ENCODE measurements at places on chromosomes 7 and 10.

DNA sequence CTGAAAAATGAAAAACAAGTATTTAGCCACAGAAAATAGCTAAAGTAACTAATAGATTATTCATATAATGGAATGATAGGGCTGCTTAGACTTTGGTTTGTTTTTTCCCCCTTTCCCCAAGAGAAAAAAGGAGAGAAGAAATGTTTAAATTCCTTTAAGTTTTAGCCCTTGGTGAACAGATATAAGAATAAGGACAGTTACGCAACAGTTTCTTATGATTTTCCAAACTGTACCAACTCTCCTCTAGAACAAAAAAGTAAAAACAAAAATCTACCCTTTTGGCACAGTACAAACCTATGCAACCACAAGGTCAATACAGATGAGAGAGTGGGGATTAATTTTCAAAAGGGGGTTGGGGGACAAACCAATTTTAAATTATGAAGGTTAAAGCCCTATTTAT lies 227.7 kb downstream of the CHCHD3 start:
- H3K36me3 ChIP-seq = no peaks in the 10 kb centered on the region
- H3K27ac ChIP-seq = no peak overlapping the region
- H3K4me1 ChIP-seq = no peaks in the 10 kb centered on the region
- H3K27me3 ChIP-seq = no peaks in the 10 kb centered on the region
- H3K4me3 ChIP-seq = no peak overlapping the region

GRCh38 chr7:102147008-102147407 lies 139.7 kb upstream of the SH2B2 start:
- no peak for DNase-seq
- H3K27me3 ChIP-seq = no peaks in the 10 kb centered on the region
- no peaks in the 10 kb centered on the region for H3K4me1 ChIP-seq

DNA sequence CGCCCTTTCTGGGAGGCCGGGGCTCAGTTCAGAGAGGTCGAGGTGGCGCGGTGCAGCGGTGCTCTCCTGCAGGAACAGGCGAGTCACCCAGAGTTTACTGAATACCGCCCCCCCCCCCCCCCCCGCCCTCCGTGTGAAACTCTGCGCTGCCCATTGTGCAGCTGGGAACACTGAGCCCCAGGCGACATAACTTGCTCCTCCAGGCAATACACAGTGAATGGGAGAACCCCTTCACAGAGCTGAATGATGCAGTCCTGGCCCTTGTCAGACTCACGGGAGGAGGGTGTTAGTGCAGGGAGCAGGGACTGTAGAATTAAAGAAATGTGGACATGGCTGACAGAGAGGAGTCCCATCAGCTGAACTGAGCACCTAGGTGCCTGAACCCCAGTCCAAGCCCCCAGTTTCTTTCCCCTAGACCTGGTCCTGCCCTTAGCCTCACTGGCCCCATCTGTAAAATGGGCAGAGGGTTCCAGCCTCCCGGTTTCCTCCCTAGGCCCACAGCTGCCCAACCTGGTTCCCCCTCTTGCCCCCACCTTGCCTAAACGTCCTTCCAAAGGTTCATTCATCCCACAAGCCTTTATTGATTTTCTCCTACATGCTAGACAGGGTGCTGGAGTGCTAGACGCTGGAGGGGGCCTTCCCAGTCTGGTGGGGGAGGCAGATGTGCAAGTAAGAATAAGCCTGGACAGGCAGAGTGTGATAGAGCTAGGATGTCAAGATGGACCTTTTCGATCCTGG lies 869 bp upstream of the LOXL4 start:
- H3K27me3 ChIP-seq = no peaks in the 10 kb centered on the region
- H3K36me3 ChIP-seq = no peaks in the 10 kb centered on the region
- no peaks in the 10 kb centered on the region for H3K4me1 ChIP-seq
- H3K4me3 ChIP-seq = peak overlapping the region; percentile 39
- no peak for DNase-seq

DNA sequence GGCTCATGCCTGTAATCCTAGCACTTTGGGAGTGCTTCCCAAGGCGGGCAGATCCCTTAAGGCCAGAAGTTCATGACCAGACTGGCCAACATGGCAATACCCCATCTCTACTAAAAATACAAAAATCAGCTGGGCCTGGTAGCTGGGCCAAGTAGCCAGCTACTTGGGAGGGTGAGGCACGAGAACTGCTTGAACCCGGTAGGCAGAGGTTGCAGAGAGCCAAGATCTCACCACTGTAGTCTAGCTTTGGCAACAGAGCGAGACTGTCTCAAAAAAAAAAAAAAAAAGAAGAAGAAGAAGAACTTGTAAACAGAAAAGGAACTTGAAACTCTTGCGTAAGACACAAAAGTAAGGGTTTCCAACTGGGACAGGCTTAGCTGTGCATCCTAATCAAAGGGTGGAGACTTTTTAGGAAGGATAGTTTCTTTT lies 5.6 kb upstream of the IFIT2 start:
- no peaks in the 10 kb centered on the region for H3K27me3 ChIP-seq
- H3K4me3 ChIP-seq = no peak overlapping the region
- peaks cover 15% of the 10 kb centered on the region for H3K4me1 ChIP-seq

GRCh38 chr10:34489973-34490745 lies 324.9 kb downstream of the PARD3 start:
- no peak overlapping the region for H3K27ac ChIP-seq
- H3K4me3 ChIP-seq = no peak overlapping the region
- no peak for DNase-seq
- no peaks in the 10 kb centered on the region for H3K36me3 ChIP-seq
- H3K4me1 ChIP-seq = no peaks in the 10 kb centered on the region

DNA sequence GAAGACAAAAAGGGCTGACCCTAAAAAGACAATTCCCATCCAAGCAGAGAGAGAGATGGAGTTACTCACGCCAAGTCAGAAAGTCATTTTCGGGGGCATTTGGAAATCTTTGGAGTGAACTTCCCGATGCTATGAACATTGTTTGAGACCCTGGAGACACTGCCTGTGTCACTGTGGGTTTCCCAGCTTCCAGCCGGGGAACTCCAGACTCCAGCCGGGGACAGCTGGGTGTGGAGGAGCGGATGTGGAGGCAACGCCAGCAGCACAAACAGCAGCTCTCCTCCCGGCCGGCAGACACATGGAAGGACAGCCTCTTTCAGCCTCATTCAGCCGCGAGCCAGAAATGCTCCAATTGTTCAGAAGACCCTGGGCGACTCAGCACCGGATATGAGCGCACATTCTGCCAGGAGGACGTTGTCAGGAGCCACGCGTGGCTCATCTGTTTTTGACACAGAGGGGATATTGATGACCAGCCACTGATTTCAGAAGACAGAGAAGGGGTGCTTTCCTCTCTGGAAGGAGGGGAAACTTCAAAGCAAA lies 97.6 kb downstream of the PRPF18 start:
- H3K4me1 ChIP-seq = peaks cover 46% of the 10 kb centered on the region
- no peaks in the 10 kb centered on the region for H3K36me3 ChIP-seq
- no peak for DNase-seq
- H3K27ac ChIP-seq = peak overlapping the region; percentile 54
- no peaks in the 10 kb centered on the region for H3K27me3 ChIP-seq

- DNase-seq = no peak
- no peak overlapping the region for H3K4me3 ChIP-seq
Measured at GRCh38 chr7:17942231-17942630, 1.9 kb upstream of the SNX13 start.

- H3K4me3 ChIP-seq = peak overlapping the region; percentile 58
- H3K4me1 ChIP-seq = peaks cover 26% of the 10 kb centered on the region
- peak overlapping the region; percentile 96 for H3K27ac ChIP-seq
- H3K27me3 ChIP-seq = no peaks in the 10 kb centered on the region
Measured at GRCh38 chr10:103917302-103918052, 507 bp downstream of the STN1 start.

- no peaks in the 10 kb centered on the region for H3K27me3 ChIP-seq
- H3K36me3 ChIP-seq = no peaks in the 10 kb centered on the region
- no peak overlapping the region for H3K27ac ChIP-seq
- no peaks in the 10 kb centered on the region for H3K4me1 ChIP-seq
- no peak for DNase-seq
Measured at GRCh38 chr7:158446281-158446680, 141.3 kb downstream of the PTPRN2 start.

DNA sequence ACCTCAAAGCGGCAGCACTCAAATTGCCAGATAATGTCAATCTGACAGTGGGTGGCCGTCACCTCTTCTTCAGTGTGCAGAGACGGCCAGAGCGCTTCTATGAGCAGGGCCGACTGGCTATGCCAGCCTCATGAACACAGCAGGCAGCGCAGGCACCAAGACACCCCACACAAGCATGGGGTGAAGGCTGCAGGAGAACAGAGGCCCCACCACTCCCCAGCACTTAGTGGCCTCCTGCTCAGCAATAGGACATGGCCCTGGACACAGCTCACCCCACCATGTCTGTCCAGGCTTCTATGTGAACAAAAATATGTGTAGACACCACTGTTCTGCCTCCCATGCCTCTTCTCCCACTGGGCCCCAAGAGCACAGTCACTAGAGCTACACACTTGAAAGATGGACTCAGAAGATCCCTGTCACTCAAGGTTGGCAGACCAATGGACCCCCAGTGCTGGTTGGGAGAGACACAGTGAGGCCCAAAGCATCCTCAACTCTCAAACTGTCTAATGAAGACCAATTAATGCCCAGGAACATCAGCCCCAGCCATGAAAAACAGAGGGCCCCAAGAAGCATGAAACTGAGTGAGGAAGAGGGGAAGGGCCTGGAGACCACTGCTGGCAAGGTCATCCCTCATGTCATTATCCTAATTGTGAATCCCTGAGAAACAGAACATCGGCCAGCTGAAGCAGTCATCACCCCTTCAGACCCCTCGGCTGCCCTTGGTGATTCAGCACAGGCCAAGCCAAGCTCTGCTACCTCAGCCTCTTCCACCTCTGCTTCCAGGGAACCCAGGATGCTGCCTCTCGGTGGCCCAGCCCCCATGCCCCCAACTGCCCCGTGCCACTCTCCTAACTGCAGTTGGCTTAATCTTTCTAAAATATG lies 77.7 kb downstream of the GRID1 start:
- H3K4me1 ChIP-seq = no peaks in the 10 kb centered on the region
- DNase-seq = no peak
- no peaks in the 10 kb centered on the region for H3K27me3 ChIP-seq
- no peak overlapping the region for H3K4me3 ChIP-seq

GRCh38 chr10:94803307-94803706 lies 40.8 kb downstream of the CYP2C19 start:
- DNase-seq = no peak
- H3K27ac ChIP-seq = no peak overlapping the region
- no peak overlapping the region for H3K4me3 ChIP-seq
- no peaks in the 10 kb centered on the region for H3K4me1 ChIP-seq

GRCh38 chr7:96521068-96521894 lies 188.4 kb downstream of the SEM1 start:
- no peak overlapping the region for H3K27ac ChIP-seq
- no peak for DNase-seq
- no peaks in the 10 kb centered on the region for H3K27me3 ChIP-seq
- no peak overlapping the region for H3K4me3 ChIP-seq
- H3K36me3 ChIP-seq = no peaks in the 10 kb centered on the region
- no peaks in the 10 kb centered on the region for H3K4me1 ChIP-seq

GRCh38 chr10:21675157-21675796 lies 141.2 kb downstream of the MLLT10 start:
- no peak overlapping the region for H3K27ac ChIP-seq
- H3K36me3 ChIP-seq = no peaks in the 10 kb centered on the region
- H3K4me1 ChIP-seq = no peaks in the 10 kb centered on the region
- DNase-seq = no peak
- no peaks in the 10 kb centered on the region for H3K27me3 ChIP-seq

- DNase-seq = no peak
- H3K27ac ChIP-seq = no peak overlapping the region
- H3K4me1 ChIP-seq = no peaks in the 10 kb centered on the region
- no peak overlapping the region for H3K4me3 ChIP-seq
Measured at GRCh38 chr10:36489611-36490228, 635.7 kb upstream of the ANKRD30A start.

DNA sequence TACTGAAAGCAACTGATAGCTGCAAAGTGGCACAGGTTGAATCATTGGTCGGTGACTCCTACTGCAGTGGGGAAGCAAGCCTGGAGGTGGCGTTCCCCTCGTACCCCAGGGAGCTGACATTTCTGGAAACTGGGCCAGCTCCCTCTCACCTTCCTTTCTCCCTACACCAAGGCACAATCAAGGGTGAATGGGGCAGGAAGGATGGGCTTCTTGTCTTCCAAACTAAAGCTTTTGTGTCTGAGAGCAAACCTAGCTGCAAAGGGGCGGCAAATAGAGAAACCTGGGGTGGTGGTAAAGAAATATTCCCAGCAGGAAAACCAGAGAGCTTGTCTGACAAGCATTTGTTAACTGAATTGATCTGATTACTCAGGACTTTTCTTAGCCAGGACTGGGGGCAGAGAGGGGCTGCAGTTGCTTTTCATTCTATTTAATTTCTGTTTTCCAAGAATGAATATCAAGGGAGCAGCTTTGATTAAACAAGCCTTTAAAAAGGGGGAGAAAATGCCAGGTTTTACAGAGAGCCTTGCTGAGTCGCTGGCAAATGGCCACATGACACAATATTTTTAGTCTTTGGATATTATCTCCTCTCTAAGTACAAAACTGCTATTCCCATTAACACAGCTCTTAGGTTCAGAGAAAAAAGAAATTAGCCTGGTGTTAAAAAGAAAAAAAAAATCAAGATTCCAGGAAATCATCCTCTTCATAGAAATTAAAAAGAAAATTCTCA lies 27.8 kb downstream of the CDHR3 start:
- DNase-seq = no peak
- no peaks in the 10 kb centered on the region for H3K4me1 ChIP-seq
- no peaks in the 10 kb centered on the region for H3K36me3 ChIP-seq
- no peak overlapping the region for H3K27ac ChIP-seq

DNA sequence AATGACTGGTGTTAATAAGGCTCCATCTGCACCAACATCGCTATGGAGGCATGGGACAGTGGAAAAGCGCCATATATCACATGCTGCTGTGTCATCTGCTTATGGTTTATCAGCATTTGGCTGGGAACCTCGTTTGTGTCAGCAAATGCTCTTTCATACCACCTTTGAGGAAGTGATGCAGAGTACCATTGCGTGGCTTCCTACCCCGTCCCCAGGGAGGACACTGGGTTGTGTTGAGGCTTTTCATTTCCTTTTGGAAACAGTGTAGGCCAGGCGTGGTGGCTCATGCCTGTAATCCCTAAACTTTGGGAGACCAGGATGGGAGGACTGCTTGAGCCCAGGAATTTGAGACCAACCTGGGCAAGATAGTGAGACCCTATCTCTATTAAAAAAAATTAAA lies 6.8 kb downstream of the TACR2 start:
- no peaks in the 10 kb centered on the region for H3K36me3 ChIP-seq
- no peak overlapping the region for H3K4me3 ChIP-seq
- no peak for DNase-seq
- no peaks in the 10 kb centered on the region for H3K27me3 ChIP-seq
